CD4-positive, alpha-beta T cell treated with Interleukin-10 for 1 hour (primary cell): ENCODE measurements at places on chromosomes 1 and 21.
A peak's percentile ranks its signal among the peaks of the same experiment; 100 is the strongest.

DNA sequence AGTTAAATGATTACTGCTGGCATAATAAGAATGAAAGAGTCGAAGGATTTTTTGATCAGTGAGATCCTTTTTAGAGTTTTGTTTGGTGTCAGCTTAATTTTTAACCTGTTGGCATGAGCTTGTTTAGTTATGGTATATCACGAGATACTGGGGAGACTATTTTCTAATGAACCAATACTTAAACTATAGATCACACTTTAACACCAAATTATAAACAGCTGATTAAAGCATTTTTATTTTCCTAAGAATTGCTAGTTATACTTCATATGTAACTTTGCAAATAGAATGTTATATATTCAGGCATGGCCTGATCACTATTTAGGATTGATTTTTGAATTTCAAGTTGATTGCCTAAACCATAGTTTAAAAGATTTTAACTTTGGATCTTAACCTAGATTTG is 6.0 kb downstream of the DDX20 start:
- DNase-seq = no peak

- DNase-seq = no peak
Observed at GRCh38 chr1:116508984-116509980, 61.5 kb downstream of the CD58 start.

GRCh38 chr1:206776229-206776628 is 3.9 kb upstream of the IL10 start:
- DNase-seq = no peak

GRCh38 chr1:16391411-16391810 is 24.4 kb downstream of the SZRD1 start:
- no peak for DNase-seq

- no peak for DNase-seq
Observed at GRCh38 chr1:22868331-22868730, 104.3 kb downstream of the LACTBL1 start.

GRCh38 chr1:35945327-35945726 is 14.4 kb downstream of the AGO3 start:
- no peak for DNase-seq

- no peak for DNase-seq
Observed at GRCh38 chr1:159786966-159787365, 6.2 kb downstream of the DUSP23 start.

- no peak for DNase-seq
Observed at GRCh38 chr1:50877641-50878040, 82.4 kb downstream of the FAF1 start.

- DNase-seq = no peak
Observed at GRCh38 chr1:93109578-93109977, 30.5 kb downstream of the MTF2 start.

GRCh38 chr1:230385158-230385450 is 41.0 kb downstream of the PGBD5 start:
- no peak for DNase-seq

DNA sequence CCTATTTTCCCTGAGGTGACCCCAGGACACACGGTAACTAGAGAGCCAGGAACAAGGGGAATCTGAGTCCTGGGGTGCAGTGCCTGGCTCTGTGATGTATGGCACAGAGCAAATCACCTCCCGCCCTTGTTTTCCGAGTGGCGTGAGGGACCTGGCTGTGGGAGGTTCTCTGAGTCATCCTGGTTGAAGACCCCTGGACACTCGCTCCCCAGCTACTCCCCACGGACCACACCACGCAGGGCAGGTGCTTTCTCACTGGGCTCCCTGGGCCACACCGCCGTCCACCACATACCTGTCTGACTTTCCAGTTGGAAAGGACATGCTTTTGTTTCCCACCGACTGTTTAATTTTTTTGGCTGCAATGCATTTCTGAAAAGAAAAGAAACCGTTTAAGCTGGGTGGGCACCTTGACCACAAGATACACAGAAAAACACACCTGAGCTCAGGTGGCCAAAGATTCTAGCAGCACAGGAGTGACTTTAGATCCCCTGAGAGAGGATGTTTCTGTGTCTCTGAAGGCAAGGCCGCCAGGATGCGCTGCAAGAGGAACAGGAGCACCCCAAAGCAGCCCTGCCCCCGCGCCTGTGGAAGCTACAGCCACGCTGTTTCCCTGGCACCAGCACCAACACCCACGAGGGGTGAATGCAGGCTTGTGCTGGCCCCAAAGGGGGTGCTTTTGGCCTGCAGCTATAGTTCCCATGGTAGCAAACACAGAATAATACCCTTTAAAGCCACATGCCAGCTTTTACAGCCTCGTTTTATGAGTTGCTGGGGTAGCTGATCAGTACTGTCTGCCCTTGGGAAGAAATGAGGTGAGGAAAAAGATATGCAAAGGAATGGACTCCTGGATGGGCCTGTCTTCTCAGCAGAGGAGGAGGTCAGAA is 8.1 kb upstream of the SRM start:
- DNase-seq = no peak

DNA sequence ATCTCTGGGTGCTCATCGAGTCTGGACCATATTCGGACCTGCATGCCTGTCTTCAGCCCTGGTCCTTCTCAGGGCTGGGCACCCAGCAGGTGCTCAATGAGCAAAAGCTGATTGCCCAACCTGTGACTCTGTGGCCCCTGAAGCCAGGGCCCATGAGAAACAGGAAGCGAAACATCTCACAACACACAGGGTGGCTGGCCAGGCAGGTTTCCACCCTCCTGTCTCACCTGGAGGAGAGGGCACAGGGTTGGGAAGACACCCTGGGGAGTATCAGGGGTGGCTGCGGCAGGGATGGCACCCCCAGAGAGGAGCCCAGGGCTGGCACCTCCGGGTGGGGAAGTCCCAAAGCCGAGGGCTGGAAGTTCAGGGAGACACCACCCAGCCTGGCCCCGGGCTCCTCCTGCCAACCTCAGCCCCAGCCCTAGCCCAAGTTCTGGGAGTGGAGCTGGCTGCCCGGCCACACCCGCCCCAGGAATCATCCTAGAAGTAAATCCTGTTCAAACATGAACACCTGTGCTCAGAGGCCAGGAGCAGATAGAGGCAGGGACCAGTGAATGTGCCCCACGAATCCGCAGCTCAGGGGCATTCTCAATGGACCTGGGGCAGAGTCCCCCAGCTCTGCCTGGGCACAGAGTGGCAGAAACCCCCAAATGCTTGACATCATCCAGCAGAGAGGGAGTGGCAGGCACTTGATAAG is 54.6 kb downstream of the RAP1GAP start:
- no peak for DNase-seq

DNA sequence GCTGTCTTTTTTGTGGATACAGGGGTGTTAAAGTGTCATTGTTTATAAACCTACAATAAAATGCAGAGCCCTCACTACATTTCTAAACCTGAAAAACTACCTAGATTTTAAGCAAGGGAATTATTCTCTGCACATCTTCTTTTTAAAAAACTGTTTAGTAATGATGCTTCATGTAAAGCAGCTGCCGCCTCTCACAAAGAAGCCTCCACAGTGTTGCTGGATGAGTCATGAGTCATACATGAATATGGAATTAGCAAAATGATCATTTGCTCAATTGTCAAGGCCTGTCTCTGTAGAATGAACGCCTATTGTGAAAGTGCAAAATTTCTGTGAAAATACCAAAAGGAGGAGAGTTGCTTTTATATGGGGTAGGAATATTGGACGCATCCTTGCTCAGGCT is 259.5 kb upstream of the CHRM3 start:
- DNase-seq = no peak

- no peak for DNase-seq
Observed at GRCh38 chr1:206538086-206538770, 30.9 kb downstream of the RASSF5 start.

GRCh38 chr21:46122237-46122671 is 24.3 kb downstream of the COL6A2 start:
- no peak for DNase-seq

DNA sequence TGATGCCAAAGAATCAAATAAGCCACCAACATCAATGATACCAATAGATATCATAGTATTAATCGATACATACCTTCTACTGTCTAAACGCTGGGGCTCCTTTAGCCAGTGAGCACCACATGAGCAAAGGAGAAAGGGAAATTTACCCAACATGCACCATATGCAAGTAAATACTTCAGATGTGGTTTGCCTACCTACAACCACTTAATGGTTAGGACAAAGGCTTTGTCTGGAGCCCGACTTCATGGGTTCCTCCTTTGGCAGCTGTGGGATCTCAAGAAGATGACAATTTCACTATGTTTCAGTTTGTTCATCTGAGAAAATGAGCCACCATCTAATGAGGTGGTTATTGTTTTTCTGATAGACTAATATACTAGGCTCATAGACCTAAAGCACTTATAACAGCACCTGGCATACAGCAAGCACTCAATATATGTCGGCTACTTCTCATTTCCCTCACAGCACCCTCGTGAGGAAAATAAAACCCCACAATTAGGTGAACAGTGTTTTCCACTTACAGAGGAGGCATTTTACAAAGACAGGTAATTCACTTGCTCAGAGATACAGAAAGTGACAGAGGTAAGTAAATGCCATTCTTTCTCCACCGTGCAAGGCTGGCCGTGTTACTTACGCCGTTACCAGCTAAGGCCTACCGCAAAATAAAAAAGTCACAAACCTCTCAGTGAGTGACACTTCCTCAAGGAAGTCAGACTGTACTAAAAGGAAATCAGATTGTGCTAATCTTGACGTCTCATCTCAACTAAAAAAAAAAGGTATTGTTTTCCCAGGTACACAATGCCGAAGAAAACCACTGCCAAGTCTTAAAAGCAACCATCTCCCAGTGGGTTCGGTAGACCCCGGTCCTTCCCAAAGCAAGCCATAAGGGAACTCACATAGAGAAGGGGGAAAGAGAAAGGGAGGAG is 1.6 kb downstream of the TTC13 start:
- DNase-seq = peak; percentile 68

GRCh38 chr21:18244671-18245463 is at the start of gene CHODL:
TSS of gene CHODL (plus strand) at chr21:18244833. CDS start at chr21:18245224, 391 bp downstream.
- DNase-seq = no peak

- no peak for DNase-seq
Observed at GRCh38 chr1:119603695-119604094, 44.4 kb downstream of the ZNF697 start.

DNA sequence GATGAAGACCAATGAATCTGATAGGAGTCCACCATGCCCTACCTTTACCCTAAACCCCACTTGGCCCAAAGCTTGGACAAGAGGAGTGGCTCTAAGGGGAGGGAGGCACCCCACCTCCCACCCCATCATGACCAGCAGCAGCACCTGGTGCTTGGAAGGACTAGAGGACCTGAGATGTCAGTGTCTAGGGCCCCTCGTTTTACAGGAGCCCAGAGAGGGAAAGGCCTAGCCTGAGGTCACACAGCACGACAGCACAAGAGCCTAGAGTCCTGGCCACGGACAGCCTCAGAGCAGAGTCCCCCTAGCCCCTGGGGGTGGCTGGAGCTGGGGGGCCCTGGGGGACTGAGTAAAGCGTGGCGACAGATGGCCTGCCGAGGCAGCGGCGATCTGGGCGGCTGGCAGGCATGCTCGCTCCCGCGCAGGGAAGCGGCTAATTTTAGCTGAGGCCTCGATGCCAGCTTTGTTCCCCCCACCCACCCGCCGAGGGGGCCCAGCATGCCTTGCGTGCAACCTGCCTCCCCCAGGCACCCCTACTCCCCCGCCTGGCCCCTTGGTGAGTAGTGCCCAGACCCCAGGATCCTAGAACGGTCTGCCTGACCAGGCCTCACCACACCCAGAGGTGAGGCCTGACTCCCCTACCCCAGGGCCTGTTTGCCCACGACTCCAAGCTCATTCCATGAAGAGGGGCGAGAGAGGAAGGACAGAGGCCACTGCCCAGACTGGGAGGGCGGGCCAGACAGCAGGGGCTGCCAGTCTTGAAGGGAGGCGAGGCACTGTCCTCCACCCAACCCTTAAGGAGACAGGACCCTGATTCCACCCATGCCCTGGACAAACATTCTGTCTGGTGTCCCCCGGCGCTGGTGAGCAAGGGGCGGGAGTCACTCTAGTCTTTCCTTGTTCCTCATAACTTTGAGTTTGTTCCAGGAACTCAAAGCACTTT is 39.0 kb downstream of the AHDC1 start:
- no peak for DNase-seq

DNA sequence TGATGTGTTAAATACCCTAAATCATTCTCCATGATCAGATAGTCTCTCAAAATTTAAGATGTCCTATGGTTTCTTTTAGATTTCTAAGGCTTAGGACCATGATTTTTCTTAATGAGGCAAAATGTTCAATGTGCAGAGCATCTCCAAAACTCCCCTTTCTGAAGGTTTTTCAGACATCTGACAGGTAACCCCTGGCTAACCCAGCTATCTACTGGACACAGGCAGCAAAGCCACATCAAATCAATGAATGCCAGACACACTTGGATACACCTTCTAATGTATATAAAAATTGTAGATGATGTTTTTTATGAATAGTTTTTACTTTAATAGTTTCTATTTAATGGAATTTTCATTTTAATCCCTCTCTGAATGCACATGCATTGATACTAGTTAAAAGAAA is 285.6 kb downstream of the GRIK1 start:
- DNase-seq = no peak

DNA sequence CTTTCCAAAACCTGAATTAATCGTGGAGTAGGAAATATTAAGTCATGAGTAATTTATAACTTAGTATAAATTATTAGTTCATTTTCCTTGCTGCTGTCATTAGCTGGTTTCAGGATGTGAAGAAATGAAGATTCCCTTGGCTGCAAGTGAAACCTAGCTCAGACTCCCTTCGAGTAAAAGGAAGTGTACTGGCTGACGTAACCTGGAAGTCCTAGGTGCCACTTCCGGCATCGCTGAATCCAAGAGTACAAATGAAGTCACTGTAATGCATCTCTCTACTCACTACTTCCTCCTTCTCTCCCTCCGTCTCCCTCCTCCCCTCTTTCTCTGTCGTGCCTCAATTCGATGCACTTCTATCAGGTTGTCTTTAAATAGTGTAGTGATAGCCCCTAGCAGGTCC is 28.8 kb downstream of the ZP4 start:
- DNase-seq = no peak

DNA sequence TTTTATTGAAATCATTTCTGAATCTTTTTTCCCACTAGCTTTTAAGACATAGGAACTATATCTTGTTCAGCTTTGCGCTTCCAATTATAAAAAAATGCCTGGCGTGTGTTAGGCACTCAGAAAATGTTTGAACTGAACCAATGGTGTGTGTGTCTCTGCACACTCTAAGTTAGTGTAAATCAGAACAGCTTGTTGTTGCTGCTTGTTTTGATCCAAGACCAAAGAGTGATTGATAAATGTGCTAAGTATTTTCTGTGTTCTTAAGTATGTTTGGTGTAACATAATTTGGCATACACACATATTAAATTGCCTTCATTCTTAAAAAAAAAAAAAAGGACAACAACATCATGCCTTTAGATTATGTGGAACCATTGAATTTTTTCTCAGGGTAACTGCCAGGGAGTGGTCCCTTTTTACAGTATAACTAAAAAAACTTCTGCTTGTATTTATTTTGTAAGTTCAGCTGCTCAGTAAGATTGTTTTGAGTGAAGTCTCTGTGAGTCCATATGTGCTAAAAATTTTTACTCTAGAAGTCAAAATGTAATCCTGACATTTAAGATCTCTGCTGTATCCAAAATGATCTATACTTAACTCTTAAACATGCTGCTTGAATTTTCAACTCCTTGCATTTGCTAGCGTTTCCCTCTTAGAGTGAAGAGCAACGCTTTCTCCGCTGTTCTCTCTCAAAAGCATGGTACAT is 8.7 kb downstream of the CD55 start:
- DNase-seq = no peak
